Chondrocyte (in vitro differentiated cells): ENCODE measurements at places on chromosomes 12 and 14. TPM values are rescaled to one million over a fixed set of nuclear protein-coding genes. Genes with fewer than 3 reads are reported as not detected.

ATF7IP gene
- total RNA-seq: 45.9 to 79.9 TPM (median 50.4 TPM) in 3 replicates

- no peak for DNase-seq
These were observed 11.9 kb downstream of the TMTC3 start for GRCh38 chr12:88153959-88154358.

SERPINA1 gene
- 0.20 TPM in 1 of 3 replicates, not detected in the others for total RNA-seq

BMAL2 gene
- total RNA-seq: 9.0 to 12.0 TPM (median 11.6 TPM) in 3 replicates
